ENCODE measurements at places on chromosomes 2 and 18.

GRCh38 chr18:77107292-77107691 lies 25.3 kb downstream of the MBP start:
- no peak for DNase-seq

- no peak for DNase-seq
These were observed 51.3 kb downstream of the SERTAD2 start for GRCh38 chr2:64602436-64602835.

- DNase-seq: no peak
These were observed 23.9 kb upstream of the SLC66A3 start for GRCh38 chr2:11131166-11131920.

GRCh38 chr2:217900010-217900779 lies 102.6 kb downstream of the TNS1 start:
- no peak for DNase-seq

- no peak for DNase-seq
These were observed 18.5 kb downstream of the PLEKHM3 start for GRCh38 chr2:208006833-208007232.

- DNase-seq: no peak
These were observed 57.6 kb upstream of the ZNF532 start for GRCh38 chr18:58806826-58807714.

- no peak for DNase-seq
These were observed 525.8 kb upstream of the LINC00305 start for GRCh38 chr18:64674694-64675093.

- DNase-seq: no peak
These were observed 23.4 kb upstream of the GALNT14 start for GRCh38 chr2:31161637-31162036.
